Stimulated activated CD4-positive, alpha-beta T cell treated with anti-CD3 and anti-CD28 coated beads, Interleukin-15, amount 100 ng/mL, for 24 hours (primary cell): ENCODE measurements at places on chromosomes 3 and 15.

DNA sequence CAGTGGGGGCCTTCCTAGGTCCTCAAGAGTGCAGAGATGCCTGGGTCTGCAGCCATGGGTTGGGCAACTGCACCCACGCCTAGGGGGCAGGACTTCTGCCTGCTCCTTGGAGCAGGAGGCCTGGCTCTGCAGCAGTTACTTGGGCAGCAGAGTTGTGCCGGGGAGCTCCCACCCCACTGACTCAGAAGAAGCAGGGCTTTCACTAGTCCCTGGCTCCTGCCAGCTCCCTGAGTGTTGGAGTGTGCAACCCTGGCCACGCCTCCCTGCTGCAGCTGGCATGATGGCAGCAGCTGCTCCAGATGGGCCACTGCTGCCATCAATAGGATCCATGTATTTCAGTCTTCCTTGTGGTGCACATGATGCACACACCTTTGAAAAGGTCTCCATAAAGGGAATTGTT, 40.6 kb upstream of the KCNH8 start:
- DNase-seq, result no peak

GRCh38 chr3:119413603-119414280, 49.7 kb downstream of the TMEM39A start:
- DNase-seq, result no peak

DNA sequence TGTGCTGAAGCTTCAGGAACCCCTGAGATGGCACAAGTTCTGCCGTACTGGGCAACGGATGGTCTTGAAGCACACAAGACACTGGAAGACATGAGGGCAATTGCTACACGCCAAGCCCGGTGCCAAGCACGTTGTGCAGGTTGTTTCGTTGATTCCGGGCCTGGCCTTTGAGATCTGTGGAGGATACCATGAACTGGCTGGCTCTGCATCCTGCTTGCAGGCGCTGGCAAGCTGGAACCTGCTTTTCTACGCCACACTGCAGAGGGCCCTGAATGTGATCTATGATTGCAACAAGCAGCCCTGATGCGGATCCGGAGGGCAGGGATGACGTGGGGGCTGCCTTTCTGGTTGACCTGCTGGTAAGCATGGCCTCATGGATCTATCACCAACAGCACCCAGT, 262.5 kb upstream of the ATP10A start:
- no peak for DNase-seq

DNA sequence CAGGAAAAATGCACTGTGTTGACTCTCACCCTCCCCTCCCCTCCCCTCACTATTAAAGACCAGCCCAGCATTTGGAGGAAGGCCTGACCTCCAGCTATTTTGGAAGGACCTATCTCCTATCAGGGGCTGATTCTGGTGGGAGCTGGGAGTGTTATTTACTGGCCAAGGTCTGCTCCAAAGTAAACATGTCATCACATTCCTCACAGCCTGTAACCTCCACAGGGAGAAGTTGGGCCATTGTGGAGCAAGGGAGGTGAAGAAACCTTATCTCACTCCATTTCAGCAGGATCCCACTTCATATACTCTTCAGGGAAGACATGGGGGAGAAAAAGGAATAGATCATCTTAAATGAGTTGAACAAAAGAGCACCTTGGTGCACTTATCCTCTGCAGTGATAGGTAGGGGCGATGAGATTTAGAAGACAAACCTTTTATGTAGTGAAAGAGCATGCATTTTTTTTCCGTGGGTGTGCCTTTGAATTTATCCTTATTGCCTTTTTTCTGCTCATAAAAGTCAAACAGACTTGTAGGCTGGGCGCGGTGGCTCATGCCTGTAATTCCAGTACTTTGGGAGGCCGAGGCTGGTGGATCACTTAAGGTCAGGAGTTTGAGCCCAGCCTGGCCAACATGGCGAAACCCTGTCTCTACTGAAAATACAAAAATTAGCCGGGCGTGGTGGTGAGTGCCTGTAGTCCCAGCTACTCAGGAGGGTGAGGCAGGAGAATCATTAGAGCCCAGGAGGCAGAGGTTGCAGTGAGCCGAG, 15.6 kb upstream of the FLNB start:
- DNase-seq, result no peak

DNA sequence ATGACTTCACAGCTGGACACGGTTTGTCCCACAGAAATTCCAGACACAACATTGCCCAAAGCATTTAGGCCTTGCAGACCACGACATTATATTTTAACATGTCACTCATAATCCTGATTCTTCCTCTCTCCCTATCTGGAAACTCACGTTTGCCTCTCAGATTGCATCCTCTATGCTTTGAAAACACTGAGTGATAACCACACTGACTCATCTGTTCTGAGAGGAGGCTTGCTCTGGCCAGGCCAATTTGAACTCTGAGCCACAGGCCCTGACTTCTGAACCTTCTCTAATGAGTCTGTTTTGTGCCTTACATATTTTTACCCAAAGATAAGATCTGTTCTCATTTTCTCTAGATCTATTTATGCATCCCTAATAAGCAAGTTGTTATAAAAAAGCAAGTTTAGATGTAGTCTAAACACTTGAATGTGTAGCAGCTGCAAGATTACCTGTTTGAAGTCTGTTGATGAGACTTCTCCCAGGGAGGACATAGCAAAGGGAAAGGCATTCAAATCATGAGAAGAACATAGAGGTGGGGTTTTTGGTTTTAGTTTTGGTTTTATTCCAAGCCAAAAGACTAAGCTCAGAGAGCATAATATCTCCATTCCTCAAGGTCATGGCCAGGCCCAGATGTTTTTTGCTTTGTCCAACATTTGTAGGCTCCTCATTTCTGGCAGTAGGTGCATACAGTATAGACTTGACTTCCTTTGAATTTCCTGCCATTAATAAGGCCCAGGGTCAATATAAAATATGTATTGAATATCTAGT, 234.4 kb upstream of the LRTM1 start:
- DNase-seq, result no peak
